ENCODE measurements at places on chromosomes 12 and 14. TPM values are rescaled to one million over a fixed set of nuclear protein-coding genes. Genes with fewer than 3 reads are reported as not detected.

The RNF212B gene
- polyA plus RNA-seq: not detected

The AQP6 gene
- not detected for polyA plus RNA-seq

The CPNE6 gene
- polyA plus RNA-seq: not detected

The CCDC60 gene
- not detected for polyA plus RNA-seq

DNA sequence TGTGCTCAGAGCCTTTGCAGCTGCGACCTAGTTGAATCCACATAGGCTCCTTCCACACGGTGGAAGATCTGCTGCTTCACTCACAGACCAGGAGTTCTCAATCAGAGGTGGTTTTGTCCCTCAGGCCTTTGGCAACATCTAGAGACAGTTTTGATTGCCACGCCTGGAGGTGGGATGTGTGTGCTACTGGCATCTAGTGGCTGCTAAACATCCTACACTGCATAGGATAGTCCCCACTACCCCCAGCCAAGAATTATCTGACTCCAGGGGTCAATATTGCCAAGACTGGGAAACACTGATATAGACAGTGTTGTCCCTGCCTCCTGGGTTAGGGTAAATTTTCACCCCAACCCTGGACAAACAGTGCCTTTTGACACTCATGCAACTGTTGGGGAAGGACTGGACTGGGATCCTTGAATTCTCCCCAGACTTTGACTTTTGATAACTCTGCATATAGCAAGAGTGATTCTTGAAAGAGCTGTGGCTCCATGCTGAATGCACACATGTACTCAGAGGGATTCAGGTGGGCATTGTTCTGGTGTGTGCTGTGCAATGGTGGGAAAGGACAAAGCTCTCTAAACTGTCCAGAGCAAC is 39.8 kb downstream of the BAZ2A start:
- no peak for DNase-seq

DNA sequence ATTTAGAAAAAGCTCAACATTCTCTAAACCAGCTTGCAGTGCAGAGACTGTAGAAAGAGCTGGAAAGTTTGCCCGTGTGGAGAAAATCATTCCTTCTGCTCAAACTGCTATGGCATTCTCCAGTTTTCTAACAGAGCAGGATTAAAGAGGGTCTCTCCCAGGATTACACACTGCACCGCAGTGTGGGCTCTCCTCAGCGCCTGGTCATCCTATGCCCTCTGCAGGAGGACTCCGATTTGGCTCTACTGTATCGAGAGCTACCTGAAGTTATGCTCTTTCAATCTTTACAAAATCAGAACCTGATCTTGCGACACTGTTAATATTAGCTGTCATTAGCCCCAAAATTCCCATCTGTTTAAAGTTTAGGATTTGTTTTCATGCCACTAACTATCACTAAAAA is 33.0 kb downstream of the BHLHE41 start:
- no peak for DNase-seq

GRCh38 chr12:91261820-91262676 is 79.4 kb upstream of the DCN start:
- no peak for DNase-seq

DNA sequence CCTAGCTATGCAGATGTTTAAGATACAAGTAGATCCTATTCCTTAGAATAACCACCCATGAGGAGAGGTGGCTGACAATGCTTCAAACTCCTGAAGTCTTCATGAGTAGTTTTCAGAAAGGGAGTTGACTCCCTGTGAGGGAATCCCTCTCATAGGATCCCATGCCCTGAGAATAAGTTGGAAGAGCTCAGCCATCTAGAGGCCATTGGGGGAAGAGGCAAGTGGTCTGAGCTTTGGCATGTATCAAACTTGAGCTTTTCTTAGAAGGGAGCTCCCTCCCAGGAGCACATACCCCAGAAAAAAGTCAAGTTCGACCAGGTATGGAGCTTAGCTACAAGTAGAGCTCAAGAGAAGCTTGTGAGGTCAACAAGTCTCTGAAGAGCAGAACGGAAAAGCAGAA is 165.7 kb upstream of the RBM19 start:
- no peak for DNase-seq

DNA sequence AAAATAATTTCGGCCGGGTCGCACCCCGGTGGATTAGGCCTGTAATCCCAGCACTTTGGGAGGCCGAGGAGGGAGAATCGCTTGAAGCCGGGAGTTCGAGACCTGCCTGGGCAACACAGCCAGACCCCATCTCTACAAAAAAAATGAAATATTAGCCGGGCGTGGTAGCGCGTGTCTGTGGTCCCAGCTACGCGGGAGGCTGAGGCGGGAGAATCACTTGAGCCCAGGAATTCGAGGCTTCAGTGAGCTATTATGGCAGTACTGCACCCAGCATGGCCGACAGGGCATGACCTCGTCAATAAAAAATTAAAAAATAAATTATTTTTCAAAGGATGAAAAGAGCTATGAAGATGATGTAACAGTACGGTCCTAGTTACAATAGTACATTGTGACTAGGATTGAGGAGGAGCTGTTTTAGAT is 523 bp downstream of the GTF2H3 start:
- no peak for DNase-seq

GRCh38 chr14:105050551-105050897 is 14.7 kb downstream of the GPR132 start:
- no peak for DNase-seq

Data from BJ (cell line).